Globus pallidus (tissue), 1 donor: ENCODE measurements at places on chromosomes 2 and 18.
A peak's percentile ranks its signal among the peaks of the same experiment; 100 is the strongest.

- no peak for DNase-seq
Measured at GRCh38 chr18:11741505-11742145, 52.6 kb downstream of the GNAL start.

GRCh38 chr2:106996171-106996769, 110.3 kb upstream of the ST6GAL2 start:
- DNase-seq = no peak

- DNase-seq = no peak
Measured at GRCh38 chr2:207401338-207401737, 128.4 kb upstream of the CREB1 start.

- no peak for DNase-seq
Measured at GRCh38 chr18:26460449-26461091, 87.8 kb downstream of the KCTD1 start.

GRCh38 chr2:101832114-101832513, 134.6 kb downstream of the MAP4K4 start:
- no peak for DNase-seq

- peak; percentile 66 for DNase-seq
Measured at GRCh38 chr2:216013080-216013909, at the start of gene MREG. TSS of gene MREG (minus strand) at chr2:216013551. CDS start at chr2:216013327, 224 bp downstream.

DNA sequence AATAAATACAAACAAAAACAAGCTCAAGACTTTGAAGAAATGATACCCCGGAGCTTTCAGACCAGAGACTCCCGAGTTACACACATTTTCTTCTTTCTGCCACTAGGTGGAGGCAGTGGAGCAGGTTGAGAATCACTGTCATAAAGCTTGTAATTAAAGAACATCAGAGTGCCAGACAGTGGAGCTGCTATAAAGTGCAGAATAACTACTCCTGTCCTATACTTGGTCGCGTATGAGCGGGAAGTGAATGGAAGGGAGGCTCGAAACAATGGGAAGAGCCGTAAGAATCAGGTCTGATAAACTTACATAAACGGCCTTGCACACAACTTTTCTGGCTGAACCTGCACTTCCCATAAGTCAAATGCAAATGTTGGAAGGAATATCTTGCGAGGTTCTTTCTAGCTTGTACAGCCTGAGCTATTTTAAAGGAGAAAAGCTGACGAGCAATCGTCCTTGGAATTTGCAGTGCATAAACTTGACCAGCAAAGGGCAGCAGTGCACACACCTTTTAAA, 189.0 kb downstream of the RPIA start:
- peak; percentile 66 for DNase-seq

- peak; percentile 10 for DNase-seq
Measured at GRCh38 chr2:167212014-167212648, 323.9 kb downstream of the XIRP2 start.

DNA sequence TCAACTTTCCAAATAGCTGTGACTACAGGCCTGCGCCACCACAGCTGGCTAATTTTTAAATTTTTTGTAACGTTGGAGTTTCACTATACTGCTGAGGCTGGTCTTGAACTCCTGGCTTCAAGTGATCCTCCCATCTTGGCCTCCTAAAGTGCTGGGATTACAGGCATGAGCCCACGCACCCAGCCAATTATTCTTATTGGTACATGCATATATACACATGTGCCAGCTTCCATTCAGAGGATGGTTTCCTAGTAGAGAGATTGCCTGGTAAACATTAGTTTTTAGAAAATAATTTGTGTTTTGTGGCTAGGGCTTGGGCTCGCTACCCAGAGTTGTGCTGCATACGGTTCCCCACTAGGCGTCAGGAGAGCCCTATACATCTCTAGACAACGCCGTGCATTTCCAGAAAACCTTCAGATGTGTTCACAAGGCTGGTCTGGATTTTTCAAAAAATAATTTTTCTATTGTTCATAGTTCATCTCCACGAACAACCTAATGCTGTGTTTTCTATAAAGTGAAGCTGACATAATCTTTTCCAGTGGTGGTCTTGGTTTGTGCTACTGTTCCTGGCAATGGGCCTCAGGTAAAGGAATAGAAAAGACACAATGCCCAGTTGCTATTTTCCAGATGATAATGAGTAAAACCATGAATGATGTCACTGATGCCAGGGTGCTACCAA, 14.6 kb upstream of the AFG3L2 start:
- peak; percentile 71 for DNase-seq
